Panc1 (cell line): ENCODE measurements at places on chromosomes 1 and 21. TPM values are rescaled to one million over a fixed set of nuclear protein-coding genes. Genes with fewer than 3 reads are reported as not detected.

- no peaks in the 10 kb centered on the region for H3K27me3 ChIP-seq
- H3K4me3 ChIP-seq = no peak overlapping the region
- H3K36me3 ChIP-seq = no peaks in the 10 kb centered on the region
- peaks cover 32% of the 10 kb centered on the region for H3K4me1 ChIP-seq
- DNase-seq = no peak
These were observed 21.3 kb upstream of the PRSS38 start for GRCh38 chr1:227793948-227794816.

- no peaks in the 10 kb centered on the region for H3K27me3 ChIP-seq
- DNase-seq = no peak
- H3K27ac ChIP-seq = peak overlapping the region; percentile 82
- peak overlapping the region; percentile 98 for H3K4me3 ChIP-seq
These were observed 686 bp downstream of the ARF1 start for GRCh38 chr1:228082918-228083870.

- peak overlapping the region; percentile 93 for H3K27ac ChIP-seq
- peaks cover 7% of the 10 kb centered on the region; the same call in 1 of the 2 replicates for H3K4me1 ChIP-seq
- DNase-seq = no peak
- peaks cover 25% of the 10 kb centered on the region for H3K36me3 ChIP-seq
These were observed 1.7 kb downstream of the ASPM start for GRCh38 chr1:197144570-197145325.

- DNase-seq = no peak
- H3K4me1 ChIP-seq = no peaks in the 10 kb centered on the region
These were observed 154.2 kb upstream of the RUNX1 start for GRCh38 chr21:35203093-35203977.

The DCLRE1B gene
- total RNA-seq = 8.6 TPM

GRCh38 chr1:114091711-114092110, 62.0 kb downstream of the SYT6 start:
- H3K36me3 ChIP-seq = no peaks in the 10 kb centered on the region
- H3K27ac ChIP-seq = no peak overlapping the region

- H3K27ac ChIP-seq = no peak overlapping the region
- H3K4me1 ChIP-seq = no peaks in the 10 kb centered on the region
- no peak for DNase-seq
- no peaks in the 10 kb centered on the region for H3K36me3 ChIP-seq
These were observed 39.8 kb downstream of the WDR4 start for GRCh38 chr21:42839271-42840231.

GRCh38 chr1:117286145-117286544, 75.4 kb upstream of the VTCN1 start:
- no peaks in the 10 kb centered on the region for H3K27me3 ChIP-seq
- no peak for DNase-seq
- H3K4me1 ChIP-seq = no peaks in the 10 kb centered on the region

DNA sequence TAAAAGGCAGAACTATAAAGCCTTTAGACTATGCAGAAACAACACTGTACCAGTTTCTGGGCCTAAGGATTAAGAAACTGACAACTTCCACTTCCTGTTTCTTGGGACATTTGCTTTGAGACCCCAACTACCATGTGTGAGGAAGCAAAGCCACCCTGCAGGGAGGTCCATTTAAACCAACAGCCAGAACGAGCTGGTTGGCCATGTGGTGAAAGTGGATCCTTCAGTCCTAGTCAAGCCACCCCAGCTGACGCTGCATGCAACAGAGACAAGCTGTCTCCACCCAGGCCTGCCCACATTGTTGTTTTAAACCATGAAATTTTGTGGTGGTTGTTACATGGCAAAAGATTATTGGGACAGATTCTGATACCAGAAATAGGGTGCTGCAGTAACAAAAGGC, 31.8 kb upstream of the SLFNL1 start:
- DNase-seq = no peak
- no peak overlapping the region for H3K27ac ChIP-seq
- H3K4me1 ChIP-seq = no peaks in the 10 kb centered on the region
- no peak overlapping the region for H3K4me3 ChIP-seq
- H3K27me3 ChIP-seq = no peaks in the 10 kb centered on the region

GRCh38 chr1:44647896-44648295, 26.4 kb downstream of the TMEM53 start:
- no peak overlapping the region for H3K4me3 ChIP-seq
- no peaks in the 10 kb centered on the region; the same call in 1 of the 2 replicates for H3K36me3 ChIP-seq
- no peak for DNase-seq
- no peaks in the 10 kb centered on the region for H3K27me3 ChIP-seq
- no peaks in the 10 kb centered on the region; the same call in 1 of the 2 replicates for H3K4me1 ChIP-seq
- H3K27ac ChIP-seq = no peak overlapping the region

DNA sequence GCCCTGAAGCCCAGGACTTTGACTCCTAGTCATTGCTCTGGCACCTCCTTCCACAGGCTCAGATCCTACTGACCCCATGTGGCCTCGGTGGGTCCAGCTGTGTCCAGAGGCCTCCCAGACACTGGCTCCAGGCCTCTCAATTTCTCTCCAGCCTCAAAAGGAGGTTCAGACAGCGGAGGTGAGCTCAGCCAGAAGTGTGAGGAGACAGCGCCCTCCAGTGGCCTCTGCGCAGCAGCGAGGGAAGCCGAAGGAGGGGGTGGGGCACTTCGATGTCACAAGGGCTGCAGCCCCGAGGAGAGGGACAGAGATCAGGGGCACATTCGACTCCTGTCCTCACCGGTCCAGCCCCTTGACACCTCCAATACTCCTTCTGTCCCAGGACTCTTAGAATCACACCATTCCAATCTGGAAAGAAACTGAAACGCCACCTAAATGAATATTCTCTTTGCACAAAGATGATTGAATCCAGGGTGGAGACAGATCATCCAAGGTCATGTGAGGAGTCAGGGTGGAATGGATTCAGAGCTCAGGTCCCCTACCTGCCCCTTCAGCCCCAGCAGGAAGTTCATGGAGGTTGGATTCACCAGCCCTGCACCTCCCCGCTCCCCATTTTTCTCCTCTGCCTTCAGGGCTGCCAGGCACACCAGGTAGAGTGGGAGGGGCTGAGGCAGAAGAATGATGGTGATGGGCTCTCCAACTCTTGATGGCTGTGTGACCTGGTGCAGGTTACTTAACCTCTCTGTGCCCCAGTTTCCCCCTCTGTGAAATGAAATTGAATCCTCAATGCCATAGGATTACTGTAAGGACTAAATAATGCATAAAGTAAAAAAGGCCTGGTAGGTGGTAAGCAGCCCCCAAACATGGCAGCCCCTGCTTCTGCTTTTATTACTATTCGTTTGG, 34.8 kb upstream of the ZBTB40 start:
- H3K36me3 ChIP-seq = no peaks in the 10 kb centered on the region
- peak overlapping the region; percentile 12; the same call in 1 of the 2 replicates for H3K4me3 ChIP-seq
- no peak for DNase-seq
- H3K27me3 ChIP-seq = no peaks in the 10 kb centered on the region; the same call in 1 of the 2 replicates

DNA sequence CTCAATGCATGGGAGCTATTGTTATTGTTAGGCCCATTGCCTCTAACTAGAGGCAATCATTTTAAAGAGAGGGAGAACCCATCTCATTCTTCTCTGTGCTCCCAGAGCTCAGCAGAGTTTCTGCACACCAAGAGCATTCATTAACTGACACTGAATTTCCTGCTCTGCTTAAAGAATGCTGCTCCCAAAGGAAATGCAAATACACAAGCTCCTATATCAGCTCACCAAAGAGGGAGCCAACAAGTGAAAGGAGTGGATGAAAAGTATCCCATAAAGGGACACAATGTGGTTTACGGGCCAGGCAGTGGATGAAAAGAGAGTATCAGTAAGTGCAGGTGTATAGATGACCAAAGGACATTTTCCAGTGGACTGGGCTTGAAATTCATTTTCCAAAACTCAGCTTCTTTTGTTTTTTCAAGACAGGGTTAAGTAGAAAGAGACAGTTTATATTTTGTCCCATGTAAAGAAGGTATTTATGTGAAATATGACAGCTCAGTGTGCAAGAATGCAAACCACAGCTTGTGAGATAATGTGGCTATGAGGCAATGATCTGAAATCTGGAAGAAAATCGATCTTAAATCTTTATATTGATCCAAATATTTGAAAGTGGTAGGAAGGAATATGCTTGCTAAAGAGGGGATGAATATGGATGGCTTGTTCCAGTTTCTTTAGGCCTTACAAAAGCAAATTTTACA, 207.7 kb upstream of the CAMK1G start:
- no peaks in the 10 kb centered on the region for H3K36me3 ChIP-seq
- no peak for DNase-seq
- no peaks in the 10 kb centered on the region for H3K27me3 ChIP-seq
- no peak overlapping the region for H3K27ac ChIP-seq
- H3K4me3 ChIP-seq = no peak overlapping the region
- no peaks in the 10 kb centered on the region for H3K4me1 ChIP-seq

The C1orf94 gene
- not detected for total RNA-seq

- no peak overlapping the region for H3K4me3 ChIP-seq
- H3K36me3 ChIP-seq = no peaks in the 10 kb centered on the region
- H3K27me3 ChIP-seq = no peaks in the 10 kb centered on the region; the same call in 1 of the 2 replicates
- no peak for DNase-seq
- H3K27ac ChIP-seq = no peak overlapping the region
- peaks cover 6% of the 10 kb centered on the region for H3K4me1 ChIP-seq
These were observed 7.1 kb upstream of the SSBP3 start for GRCh38 chr1:54413295-54413694.

GRCh38 chr1:220235462-220235861, 36.8 kb downstream of the RAB3GAP2 start:
- H3K27me3 ChIP-seq = no peaks in the 10 kb centered on the region
- no peak overlapping the region for H3K27ac ChIP-seq
- H3K36me3 ChIP-seq = no peaks in the 10 kb centered on the region; the same call in 1 of the 2 replicates
- no peak overlapping the region for H3K4me3 ChIP-seq
- peaks cover 7% of the 10 kb centered on the region; the same call in 1 of the 2 replicates for H3K4me1 ChIP-seq

DNA sequence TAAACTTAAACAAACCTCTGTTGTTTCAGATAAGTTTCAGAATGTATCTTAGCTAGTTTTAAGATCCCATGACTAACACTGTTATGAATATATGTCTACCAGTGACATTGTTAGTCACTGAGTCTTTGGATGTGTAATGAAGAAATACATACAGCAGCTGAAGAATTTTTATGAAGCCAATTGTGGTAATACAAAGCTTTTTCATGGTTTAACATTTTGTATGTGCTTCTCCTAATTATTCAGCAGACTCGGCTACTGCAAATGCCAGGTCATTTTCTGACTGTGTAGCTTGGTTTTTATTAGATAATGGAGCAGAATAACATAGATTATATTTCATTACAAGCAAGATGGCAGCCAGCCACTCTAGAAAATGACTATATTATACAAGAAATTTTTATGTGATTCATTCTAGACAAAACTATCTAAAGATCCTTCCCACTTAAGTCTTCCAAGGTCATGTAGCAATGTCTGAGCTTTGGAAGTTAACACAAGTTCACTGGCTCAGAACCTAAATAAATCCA, 147.8 kb downstream of the TNFSF18 start:
- no peaks in the 10 kb centered on the region for H3K27me3 ChIP-seq
- H3K4me3 ChIP-seq = no peak overlapping the region
- H3K36me3 ChIP-seq = no peaks in the 10 kb centered on the region
- H3K27ac ChIP-seq = no peak overlapping the region
- no peaks in the 10 kb centered on the region for H3K4me1 ChIP-seq

GRCh38 chr1:54977533-54978297, 2.7 kb upstream of the TMEM61 start:
- DNase-seq = no peak
- H3K27me3 ChIP-seq = peaks cover 3% of the 10 kb centered on the region; the same call in 1 of the 2 replicates
- H3K4me3 ChIP-seq = no peak overlapping the region
- no peak overlapping the region for H3K27ac ChIP-seq

DNA sequence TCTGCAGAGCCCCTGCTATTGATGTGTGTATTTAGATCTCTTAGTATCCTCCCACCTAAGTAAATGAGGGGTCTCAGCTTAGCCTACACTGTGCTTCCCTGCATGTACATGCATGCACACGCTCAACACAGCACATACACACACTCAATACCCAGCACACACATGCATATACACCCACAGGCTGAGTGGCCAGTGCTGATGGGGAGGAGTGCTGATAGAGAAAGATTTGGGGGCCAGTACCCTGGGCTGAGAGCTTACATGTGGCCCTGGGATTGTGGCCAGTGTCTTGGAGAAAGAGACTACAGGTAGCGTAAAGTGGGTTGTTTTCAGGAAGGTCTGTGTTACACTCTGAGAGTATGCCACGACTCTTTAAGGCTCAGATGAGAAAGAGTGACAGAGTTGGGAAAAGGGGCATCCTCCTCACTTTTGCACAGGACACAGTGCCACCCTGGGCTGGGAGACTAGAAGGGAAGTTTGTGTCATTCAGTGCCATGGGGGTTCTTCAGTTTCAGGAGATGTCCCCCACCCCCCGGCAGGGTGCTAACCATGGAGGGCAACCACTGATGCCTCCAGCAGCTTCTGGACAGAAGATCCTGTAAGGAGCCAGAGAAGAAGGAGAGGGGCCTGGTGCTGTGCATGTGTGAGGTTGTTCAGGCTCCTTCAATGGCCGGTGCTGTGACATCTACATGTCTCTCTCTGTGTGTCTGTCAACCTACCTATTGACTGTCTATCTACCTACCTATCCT, 166.8 kb downstream of the RHOU start:
- DNase-seq = no peak
- H3K27ac ChIP-seq = peak overlapping the region; percentile 5; the same call in 1 of the 2 replicates
- H3K4me1 ChIP-seq = peaks cover 21% of the 10 kb centered on the region
- H3K27me3 ChIP-seq = no peaks in the 10 kb centered on the region
- no peak overlapping the region for H3K4me3 ChIP-seq

The MROH9 gene
- total RNA-seq = not detected

The PRKAA2 gene
- 11.1 TPM for total RNA-seq

The RIPPLY3 gene
- 1.2 TPM for total RNA-seq

GRCh38 chr1:15295696-15296095, 48.7 kb downstream of the FHAD1 start:
- no peaks in the 10 kb centered on the region for H3K4me1 ChIP-seq
- H3K27me3 ChIP-seq = no peaks in the 10 kb centered on the region
- no peak overlapping the region for H3K4me3 ChIP-seq
- no peaks in the 10 kb centered on the region for H3K36me3 ChIP-seq

The IFNLR1 gene
- 1.0 TPM for total RNA-seq
